ENCODE measurements at places on chromosomes 2 and 18.

DNA sequence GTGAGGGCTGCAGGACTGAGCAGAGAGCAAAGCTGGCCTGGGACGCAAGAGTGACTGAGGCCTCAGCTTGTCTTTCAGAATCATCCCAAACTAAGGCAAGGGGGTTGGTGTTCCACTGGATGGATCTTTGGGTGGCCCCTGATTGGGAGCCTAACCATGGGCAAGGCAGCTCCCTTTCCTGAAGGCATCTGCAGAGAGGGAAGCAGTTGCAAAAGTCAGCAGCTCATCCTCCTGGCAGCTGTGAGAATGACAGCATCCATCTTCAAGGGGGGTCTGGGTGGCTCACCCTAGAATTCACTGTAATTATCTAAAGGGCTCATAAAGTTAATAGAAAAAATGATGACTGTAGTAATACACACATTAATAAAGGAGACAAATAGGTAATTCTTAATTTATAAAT lies 46.5 kb upstream of the RAB31 start:
- no peak for DNase-seq

- no peak for DNase-seq
Observed at GRCh38 chr2:230796280-230796862, 68.4 kb upstream of the ITM2C start.

- DNase-seq: no peak
Observed at GRCh38 chr2:235567842-235568241, 74.0 kb downstream of the AGAP1 start.

- peak; percentile 11 for DNase-seq
Observed at GRCh38 chr2:22355816-22356433, 1029.1 kb upstream of the KLHL29 start.

- DNase-seq: no peak
Observed at GRCh38 chr2:70887208-70887549, 48.5 kb upstream of the ATP6V1B1 start.

DNA sequence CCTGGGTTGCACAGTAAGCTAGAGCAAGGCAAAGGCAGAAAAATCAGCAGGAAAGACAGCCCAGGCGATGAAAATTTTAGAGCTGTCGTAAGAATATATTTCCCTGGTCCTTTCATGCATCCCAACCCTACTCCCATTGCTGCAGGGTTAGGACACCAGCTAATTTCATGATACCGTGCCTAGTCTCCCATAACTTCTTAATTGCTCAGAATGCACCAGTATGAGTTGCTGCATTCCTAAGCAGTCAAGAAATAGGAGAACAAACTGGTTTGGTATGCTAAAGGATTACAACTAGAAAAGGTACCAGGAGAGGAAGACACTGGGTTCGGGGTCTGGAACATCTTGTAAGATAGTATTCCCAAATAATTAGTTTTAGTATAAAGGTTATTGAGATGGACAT lies 269.4 kb upstream of the NRXN1 start:
- no peak for DNase-seq

All from activated naive CD4-positive, alpha-beta T cell treated with Interleukin-2 at 50 U/mL for 16 hours (primary cell).